ENCODE measurements at places on chromosomes 16 and 17. TPM values are rescaled to one million over a fixed set of nuclear protein-coding genes. Genes with fewer than 3 reads are reported as not detected.

KSR1 gene
- total RNA-seq: 8.8 TPM

ANKS3 gene
- total RNA-seq: 12.9 TPM

ACSM2A gene
- 0.26 TPM for total RNA-seq

SMTNL2 gene
- total RNA-seq: not detected

TOP2A gene
- 16.1 TPM for total RNA-seq

GRB7 gene
- 0.09 TPM for total RNA-seq

ZFPM1 gene
- total RNA-seq: 0.33 TPM

OR3A3 gene
- total RNA-seq: not detected

Data from dermis lymphatic vessel endothelial cell (primary cell).